ENCODE measurements at places on chromosomes 13 and 19.

DNA sequence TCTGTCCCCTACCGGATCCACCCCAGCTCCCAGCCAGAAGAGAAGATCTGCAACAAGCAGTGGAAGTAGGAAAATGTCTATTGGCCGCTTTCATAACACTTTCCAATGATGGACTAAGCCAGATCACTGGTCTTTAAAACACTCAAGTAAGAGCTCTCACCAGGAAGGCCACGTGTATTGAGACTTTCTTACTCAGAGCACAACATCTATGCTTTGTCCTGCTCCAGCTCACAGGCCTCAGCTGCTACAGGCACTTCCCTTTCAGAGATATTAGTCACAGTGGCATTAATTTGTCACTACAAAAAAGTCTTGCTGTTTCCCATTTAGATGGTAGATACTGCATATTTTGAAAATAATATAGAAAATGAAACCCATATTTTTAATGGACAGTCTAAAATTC is 164.2 kb downstream of the ABCC4 start:
- DNase-seq, result no peak

- no peak for DNase-seq
Observed at GRCh38 chr13:45108716-45109101, 11.6 kb upstream of the GTF2F2 start.

GRCh38 chr19:7850000-7850813 is 20.2 kb downstream of the EVI5L start:
- no peak for DNase-seq

- DNase-seq, result no peak
Observed at GRCh38 chr13:50850445-50850844, 7.0 kb upstream of the DLEU7 start.

DNA sequence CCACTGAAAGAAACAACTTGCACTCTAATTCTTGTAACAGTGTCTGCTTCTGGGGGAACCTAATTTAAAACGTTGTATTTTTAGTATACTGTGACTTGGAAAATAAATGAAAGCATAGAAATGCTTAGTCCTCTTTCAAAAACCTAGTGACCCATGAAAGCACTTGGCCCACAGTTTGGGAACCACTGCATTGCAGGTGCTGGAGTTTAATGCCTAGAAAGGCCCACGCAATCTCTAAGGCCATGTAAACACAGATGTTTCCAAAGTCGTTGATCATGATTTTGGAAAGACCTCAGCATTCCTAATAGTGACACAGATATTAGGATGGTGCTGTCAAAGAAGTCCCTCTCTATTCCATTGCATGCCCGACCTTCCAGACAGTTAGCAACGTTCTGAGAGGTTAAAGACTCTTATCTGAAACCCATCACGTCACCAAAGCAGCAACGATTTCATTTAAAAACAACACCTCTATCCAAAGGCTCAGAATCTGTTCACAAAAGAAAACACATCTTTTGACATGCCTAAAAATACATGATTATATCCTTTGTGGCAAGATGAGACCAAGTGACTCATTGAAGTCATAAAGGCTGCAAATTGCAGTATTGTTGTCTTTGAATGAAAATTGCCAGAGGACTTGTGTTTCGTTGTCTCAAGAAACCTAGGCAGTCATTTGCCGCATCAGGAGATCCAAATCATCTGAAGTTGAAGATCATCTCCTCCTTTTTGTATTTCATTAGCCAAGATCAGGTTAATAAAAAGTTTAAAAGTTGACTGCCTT is 328.0 kb upstream of the ZNF507 start:
- peak; percentile 78 for DNase-seq

- no peak for DNase-seq
Observed at GRCh38 chr13:38685974-38686576, 802 bp upstream of the FREM2 start.

DNA sequence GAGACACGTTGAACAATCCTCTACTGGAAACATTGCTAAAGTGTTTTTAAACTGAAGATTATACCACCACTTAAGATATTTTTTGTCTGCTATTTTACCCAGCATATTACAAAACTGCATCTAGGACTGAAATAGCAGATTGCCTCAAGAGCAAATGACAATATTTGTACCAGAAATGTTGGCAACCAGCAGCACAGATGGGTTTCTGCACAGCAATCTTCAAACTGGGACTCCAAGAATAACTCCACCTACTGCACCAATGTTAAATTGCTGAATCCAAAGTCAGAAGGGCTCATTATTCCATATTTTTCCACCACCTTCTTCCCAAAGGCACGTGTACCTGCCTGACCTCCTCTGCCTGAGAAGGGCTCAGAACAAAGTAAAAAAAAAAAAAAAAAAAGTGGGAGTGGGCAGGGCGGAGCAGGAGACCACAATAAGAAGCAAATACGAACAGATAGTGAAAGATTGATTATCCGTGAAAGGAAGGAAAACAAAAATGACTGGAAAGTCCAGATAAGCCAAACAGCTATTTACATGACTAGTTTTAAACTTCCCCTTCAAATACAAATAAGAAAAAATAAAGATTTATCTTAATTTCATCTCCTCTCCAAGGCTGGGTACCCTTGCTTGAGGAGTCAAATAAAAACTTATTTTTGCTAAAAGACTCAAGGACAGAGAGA is 79.4 kb downstream of the FOXO1 start:
- no peak for DNase-seq

- DNase-seq, result no peak
Observed at GRCh38 chr13:90246687-90247345, 1100.7 kb upstream of the MIR17HG start.

DNA sequence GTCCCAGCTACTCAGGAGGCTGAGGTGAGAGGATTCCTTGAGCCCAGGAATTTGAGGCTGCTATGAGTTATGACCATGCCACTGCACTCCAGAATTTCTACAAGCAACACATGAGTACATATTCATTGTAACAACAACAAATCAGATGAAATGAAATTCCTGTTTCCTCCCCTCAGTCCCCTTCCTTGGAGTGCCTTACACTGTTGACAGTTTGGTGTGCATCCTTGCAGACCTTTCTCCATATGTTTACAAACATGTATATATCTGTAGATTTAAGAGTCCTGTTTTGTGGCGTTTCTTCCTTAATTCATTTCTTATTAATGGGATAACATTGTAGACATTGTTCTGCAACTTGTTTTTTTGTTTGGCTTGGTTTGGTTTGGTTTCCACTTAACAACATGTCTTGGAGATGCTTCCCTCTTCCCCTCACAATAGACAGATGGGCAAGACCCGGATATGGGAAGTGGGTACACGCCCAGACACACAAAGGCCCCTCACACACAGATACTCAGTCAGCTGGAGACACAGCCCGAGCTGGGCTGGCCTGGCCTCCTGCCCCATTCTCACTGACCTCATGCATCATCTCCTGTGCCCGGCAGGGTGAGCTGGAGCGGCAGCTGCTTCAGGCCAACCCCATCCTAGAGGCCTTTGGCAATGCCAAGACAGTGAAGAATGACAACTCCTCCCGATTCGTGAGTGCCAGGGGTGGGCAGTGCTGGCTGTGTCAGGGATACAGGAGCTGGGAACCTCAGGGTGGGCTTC is 21.7 kb downstream of the MYH14 start:
- DNase-seq, result peak; percentile 61

- DNase-seq, result no peak
Observed at GRCh38 chr19:6532244-6532999, 1.6 kb downstream of the TNFSF9 start.

GRCh38 chr13:25180775-25181537 is 8.9 kb upstream of the AMER2 start:
- no peak for DNase-seq

- DNase-seq, result no peak
Observed at GRCh38 chr13:60162096-60162495, 1.6 kb downstream of the DIAPH3 start.

GRCh38 chr19:45607071-45608029 is 5.3 kb upstream of the GPR4 start:
- DNase-seq, result peak; percentile 74

GRCh38 chr13:113145496-113145895 is 13.0 kb upstream of the PROZ start:
- DNase-seq, result no peak

DNA sequence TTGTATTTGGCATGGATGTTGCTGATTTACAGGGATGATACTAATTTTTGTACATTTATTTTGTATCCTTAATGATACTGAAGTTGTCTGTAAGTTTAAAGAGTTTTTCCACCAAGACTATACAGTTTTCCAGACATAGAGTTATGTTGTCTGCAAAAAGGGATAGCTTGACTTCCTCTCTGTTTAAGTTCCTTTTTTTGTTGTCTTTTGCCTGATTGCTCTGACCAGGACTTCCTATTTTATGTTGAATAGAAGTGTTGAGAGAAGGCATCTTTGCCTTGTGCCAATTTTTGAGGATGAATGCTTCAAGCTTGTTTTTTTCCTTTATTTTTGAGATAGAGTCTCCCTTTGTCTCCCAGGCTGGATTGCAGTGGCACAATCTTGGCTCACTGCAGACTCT is 36.8 kb upstream of the ZNF681 start:
- no peak for DNase-seq

GRCh38 chr19:48795685-48796070 is 15.2 kb downstream of the BCAT2 start:
- peak; percentile 62 for DNase-seq

- DNase-seq, result peak; percentile 89
Observed at GRCh38 chr19:8609279-8610040, 1.1 kb downstream of the ADAMTS10 start.

GRCh38 chr19:20928371-20928770 is 5.3 kb downstream of the ZNF85 start:
- DNase-seq, result no peak

DNA sequence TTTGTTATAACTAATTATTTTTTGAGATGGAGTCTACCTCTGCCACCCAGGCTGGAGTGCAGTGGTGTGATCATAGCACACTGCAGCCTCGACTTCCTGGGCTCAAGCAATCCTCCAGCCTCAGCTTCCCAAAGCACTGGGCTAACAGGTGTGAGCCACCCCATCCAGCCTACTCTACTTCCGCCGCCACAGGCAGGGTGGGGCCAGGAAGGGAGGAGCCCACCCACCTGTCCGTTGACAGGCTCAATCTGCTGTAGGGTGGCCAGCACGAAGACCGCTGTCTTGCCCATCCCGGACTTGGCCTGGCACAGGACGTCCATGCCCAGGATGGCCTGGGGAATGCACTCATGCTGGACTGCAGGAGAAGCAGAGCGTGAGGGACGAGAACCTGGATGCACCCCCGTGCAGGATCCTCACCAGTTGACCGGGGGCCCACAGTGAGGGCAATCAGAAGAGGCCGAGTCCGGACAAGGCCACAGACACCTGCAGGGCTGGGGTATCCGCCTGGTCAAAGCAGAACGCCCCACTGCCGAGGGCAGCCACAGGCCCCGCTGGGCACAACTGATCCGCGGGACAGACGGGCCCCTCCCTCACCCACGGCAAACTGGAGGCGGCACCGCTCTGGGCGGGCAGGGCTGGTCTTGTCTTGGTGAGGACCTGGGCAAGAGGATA is 6.7 kb downstream of the DDX39A start:
- no peak for DNase-seq

DNA sequence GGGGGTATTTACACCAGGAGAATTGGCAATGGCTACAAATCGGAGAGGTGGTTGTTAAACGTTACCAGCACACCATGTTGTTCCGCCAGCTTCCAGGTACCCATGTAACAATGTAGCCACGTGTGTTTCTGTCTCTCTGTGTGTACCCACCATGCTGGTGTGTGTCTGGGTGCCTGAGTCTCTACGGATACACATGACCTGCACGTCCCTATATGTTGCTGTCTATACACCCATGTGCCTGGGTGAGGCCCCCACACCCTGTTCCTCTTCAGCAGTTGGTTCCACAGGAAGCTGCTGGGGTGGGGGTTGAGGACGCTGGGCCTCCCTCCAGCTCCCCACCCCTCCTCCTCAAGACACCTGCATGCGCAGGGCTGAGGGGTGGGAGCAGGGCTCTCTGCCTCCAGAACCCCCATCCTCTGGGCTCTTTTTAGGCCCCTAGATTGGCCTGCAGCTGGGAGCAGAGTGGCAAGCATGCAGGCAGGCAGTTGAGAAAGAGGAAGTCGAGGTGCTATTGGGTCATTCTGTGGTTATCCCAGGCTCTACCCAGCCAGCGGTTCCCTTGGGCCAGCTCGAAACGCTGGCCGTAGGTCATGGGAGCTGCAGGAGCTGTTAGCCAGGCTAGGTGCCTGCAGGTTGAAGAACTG is at the start of gene ARHGEF18:
Gene ARHGEF18 (plus strand): TSS at position 351 of the 644 bp plus-strand sequence. CDS start 13,954 bp downstream, outside the sequence.
- DNase-seq, result no peak

GRCh38 chr13:107365466-107366215 is 797.7 kb upstream of the ARGLU1 start:
- DNase-seq, result no peak

DNA sequence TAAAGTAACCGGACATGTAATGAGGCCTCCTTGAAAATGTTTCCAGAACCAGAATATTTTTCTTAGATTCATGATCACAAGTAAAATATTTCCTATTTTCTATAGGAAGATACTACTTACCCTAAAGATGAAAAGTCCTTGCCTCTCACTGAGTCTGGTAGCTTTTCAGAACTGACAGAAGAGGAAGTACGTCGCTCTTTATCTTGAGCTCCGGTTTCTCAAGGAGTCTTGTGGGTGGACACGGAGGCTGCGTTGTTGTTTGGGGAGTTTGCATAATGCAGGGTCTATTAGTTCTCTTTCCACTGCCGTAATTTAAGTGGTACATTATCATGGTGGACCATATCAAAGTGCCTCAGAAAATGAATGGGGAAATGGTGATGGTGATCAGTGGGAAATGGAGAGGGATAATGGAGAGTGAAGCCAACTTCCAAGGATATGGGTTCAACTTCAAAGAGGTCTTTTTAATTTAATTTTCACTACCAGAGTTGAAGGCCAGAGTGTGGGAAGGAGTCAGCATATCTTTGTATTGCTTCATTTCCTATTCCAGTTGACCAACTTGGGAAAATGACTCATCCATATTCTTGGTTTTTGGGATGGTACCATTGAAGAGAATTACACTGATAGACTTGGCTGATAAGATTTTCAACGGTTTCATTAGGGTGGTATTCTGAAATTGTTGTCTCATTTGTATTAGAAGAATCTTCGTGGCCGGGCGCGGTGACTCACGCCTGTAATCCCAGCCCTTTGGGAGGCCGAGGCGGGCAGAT is 23.4 kb downstream of the MBD3L2B start:
- no peak for DNase-seq

DNA sequence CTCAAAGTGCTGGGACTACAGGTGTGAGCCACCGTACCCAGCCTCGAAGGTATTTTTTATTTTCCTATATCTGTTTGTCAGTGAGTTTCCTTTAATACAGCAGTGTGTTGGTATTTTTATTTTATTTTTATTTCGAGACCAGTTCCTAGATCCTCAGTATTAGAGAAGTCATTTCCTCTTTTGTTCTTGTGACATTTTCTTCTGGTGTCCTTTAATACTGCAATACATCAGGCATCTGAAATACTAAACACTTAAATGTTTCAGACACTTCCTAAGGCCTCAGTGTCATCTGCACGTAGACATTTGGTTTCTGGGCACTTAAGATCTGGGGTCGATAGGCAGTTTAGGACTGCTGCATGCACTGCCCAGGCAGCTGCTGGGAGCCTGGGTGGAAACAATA is 22.5 kb downstream of the GATAD2A start:
- no peak for DNase-seq

GRCh38 chr13:80139196-80139595 is 201.7 kb downstream of the SPRY2 start:
- no peak for DNase-seq

Data from MG63 (cell line).